ENCODE measurements at places on chromosomes 11 and 22. TPM values are rescaled to one million over a fixed set of nuclear protein-coding genes. Genes with fewer than 3 reads are reported as not detected.

Gene BID
- 26.1 TPM for total RNA-seq

Gene SAA4
- not detected for total RNA-seq

Gene C11orf52
- not detected for total RNA-seq

Gene ESAM
- total RNA-seq: 0.14 TPM

Gene MSANTD2
- 5.7 TPM for total RNA-seq

Gene BCO2
- total RNA-seq: 7.5 TPM

Gene ANO3
- total RNA-seq: 0.28 TPM

Gene KRTAP5-1
- total RNA-seq: not detected

Gene SCARF2
- 18.8 TPM for total RNA-seq

Gene CCDC73
- not detected for total RNA-seq

Gene ACTN3
- total RNA-seq: 0.14 TPM

Gene LRFN4
- total RNA-seq: 10.7 TPM

Gene PIH1D2
- 1.5 TPM for total RNA-seq
